ENCODE measurements at places on chromosomes 7 and 10.

DNA sequence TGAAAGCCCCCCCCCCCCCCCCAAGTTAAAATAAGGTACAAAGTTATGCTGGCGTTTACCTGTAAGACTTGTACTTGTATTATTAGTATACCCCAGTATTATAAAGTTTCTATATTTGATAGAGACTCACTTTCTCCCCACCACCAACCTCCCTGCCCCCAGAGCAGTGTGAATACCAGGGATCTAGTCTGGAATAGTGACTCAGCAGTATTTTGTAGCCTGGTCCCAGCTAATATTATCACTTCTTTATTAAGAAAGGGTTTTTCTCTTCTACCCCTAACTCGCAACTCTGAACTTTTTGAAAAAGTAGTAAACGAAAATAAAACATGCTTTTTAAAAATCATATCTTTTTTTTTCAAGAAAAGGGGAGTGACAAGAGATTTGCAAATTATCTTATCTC is 26.7 kb downstream of the GLI3 start:
- DNase-seq, result no peak

DNA sequence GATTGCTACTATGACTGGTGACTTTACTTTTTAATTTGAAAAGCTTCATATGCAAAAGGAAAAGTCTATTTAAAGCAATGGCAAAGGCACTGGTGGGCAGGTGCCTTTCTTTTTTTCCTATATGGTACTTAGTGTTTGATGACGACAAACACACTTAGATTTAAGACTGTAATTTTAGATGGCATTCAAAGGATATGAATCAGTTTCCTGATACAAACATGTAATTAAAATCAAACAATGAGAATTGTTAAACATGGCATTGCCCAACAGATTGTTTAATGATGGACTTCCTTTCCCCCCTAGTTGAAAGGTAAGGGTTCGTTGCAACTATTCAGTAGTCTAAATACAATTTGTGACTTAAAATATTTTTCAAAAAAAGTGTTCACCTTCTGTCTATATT is 106.5 kb upstream of the SEMA3C start:
- DNase-seq, result no peak

- DNase-seq, result no peak
Observed at GRCh38 chr7:138195151-138195571, 118.9 kb downstream of the AKR1D1 start.

DNA sequence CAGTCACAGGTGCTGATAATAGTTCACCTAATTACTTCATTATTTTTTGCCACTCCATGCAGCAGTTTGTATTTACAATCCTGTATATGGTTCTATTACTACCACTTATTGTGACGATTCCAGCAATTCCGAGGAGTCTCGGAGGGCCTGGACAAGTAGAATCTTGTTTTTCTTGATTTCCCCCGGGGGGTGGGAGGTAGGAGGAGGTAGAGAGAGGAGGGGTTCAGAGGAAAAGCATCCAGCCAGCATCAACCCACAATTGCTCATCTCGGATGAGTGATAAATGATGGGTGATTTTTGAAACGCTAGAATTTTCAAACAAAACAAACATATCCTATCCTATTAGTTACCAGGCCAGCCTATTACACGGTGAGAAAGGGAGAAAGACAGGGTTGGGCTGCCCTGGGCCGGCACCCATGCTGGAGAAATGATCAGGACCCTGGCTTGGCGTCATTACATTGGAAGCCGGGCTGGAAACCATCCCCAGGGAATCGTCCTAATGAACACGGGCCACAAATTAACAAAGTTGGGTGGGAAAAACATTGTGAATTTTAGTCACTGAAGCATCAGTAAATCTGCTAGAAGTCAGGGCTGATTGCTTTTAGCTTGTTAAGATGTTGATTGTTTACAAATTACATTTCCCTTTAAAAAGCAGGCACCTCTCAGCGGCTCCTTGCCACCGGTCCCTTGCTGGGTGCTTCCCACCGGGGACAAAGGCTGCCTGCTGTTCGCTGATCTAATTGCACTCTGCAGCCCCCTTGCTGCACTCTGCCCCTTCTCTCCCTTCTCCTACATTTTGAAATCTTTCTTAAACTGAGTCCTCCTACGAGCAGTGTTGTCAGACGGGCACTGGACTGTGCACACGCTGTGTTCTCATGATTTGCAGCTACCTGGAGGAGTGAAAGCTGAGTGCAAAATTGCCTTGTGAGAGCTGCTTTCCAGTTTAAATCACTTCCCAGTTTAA is 95.5 kb downstream of the FAM204A start:
- DNase-seq, result no peak

DNA sequence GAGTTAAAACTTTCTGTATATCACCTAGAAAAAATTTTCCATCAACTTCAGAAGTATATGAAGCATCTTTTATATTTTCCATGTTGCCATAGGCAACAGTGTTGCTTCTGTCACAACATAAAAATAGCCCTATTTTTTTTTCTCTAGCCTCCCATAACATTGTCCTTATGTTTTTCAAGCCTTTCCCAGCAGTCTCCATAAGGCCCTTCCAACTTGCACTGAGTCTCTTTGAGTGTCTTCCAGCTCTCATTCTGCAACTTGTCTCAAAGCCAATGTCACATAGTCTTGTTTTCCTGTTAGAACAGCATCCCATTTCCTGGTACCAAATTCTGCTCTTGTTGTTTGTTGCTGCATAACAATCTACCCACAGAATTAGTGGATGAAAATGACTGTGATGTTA is 1055.5 kb upstream of the GHITM start:
- no peak for DNase-seq

DNA sequence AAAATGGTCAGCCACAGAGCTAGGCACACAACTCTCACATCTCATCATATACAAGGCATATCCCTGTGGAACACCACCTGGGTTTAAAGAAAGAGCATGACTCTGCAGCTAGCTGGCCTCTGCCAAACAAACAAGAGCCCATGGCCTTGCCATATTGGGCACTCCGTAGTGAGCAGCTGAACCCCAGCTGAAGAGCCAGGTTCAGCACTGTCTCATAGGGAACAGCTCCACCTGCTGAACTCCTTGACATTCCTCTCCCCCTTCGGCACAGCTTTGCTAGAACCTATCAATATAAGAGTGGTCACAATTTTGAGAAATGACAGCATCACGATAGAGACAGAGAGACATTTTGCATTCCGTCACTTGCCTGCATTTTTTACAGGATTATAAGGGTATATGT is 20.0 kb downstream of the SORCS1 start:
- no peak for DNase-seq

DNA sequence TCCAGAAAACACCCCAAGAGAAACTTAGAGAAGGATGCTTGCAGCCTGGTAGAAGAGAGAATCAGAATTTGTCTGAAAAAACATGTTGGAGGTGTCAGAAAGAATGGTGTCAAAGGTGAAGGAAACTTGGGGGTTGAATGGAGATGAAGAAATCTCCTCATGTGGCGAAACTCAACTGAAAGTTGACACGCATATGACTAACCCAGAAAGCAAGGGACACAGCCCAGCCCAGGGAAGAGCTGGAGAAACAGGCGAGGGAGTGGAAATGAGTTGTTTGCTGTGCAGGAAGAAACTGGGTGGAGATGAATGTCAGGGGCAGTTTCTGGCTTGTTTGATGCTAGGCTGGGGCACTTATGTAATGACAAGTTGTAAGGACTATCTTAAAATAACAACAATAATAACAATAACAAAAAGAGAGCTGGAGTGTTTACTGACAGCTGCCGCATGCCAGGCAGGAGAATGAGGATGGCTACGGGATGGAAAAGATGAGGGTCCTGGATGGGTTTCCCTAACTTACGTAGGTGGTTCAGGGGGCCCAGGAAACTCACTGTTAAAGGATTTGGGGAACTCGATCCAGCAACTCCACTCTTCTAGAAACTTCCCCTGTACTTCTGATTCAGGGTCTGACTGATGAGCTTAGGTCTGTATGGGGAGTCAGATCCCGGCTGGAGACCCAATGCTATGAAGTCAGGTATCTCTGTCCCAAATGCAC is 57.4 kb downstream of the MAP3K8 start:
- no peak for DNase-seq

GRCh38 chr7:56026538-56026937 is 24.7 kb downstream of the PSPH start:
- DNase-seq, result no peak

DNA sequence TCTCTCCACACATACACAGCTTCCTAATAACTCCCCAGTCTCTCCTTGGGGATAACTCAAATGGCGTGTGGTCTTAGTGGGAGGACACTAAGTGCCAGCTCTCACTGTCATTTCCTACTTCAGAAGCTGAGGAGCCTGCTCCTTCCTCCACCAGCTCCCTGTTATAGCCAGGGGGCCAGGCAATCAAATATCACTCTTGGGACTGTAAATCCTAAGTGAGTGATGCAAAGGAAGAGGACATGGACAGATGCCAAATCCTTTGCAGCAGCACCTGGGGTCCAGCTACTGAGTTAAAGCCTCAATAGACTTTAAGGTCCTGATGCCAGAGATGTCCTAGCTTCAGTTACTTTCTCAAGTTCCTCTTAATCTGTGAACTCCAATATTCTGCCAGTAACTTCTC is 34.1 kb downstream of the SEM1 start:
- peak; percentile 33 for DNase-seq

GRCh38 chr10:31759124-31759798 is 169.4 kb downstream of the ARHGAP12 start:
- DNase-seq, result peak; percentile 10

DNA sequence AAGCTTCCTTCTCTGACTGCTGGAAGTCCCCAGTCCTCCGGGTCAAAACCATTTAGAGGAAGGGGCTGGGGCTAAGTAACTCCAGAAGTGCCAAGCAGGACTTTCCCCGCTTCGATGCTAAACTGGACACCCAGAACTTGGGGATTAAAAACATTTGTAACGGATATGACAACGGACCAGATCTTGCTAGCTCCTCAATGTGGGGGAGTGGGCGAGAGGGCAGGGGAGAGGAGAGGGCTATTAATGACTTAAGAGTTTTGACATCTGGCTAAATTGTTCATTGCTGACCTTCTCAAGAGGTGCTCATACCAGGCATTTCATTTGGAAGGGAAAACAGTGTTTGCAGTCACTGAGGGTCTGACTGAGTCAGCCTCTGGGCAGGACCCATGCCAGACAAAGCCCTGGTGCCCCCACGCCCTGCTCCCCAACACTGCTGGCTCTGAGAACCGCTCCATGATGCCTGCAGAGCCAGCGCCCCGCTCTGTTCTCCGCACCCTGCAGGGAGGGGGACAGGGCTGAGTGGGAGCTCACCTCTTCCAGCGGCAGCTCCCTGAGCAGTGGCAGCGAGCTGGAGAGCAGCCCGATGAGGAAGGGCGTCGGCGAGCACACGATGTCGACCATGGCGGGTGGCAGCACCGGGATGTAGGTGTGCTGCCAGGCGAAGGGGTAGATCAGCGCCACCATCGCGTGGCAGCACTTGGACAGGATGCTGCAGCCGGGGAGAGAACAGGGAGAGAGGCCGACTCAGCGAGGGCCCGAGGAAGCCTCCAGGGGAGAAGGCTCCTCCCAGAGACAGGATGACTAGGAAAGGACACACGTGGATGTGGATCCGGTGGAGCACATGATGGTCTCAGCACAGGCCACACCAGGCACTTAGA is 47.7 kb upstream of the MKRN1 start:
- no peak for DNase-seq

DNA sequence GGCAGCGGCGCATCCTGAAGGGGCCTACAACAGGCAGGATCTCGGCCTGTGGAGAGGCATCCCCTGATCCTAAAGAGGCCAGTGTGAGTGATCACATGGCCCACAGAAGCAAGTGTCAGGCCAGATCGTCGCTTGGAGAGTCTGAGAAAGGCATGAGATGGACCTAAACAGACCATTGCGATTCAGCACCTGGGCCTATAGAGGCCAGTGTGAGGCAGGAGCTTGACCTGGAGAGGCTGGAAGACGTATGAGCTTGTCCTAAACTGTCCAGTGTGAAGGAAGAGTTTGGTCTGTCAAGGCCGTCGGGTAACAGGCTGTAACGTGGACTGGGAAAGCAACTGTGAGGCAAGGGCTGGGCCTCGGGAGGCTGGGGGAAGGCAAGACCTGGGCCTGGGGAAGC is 172.6 kb downstream of the TPST1 start:
- DNase-seq, result no peak

DNA sequence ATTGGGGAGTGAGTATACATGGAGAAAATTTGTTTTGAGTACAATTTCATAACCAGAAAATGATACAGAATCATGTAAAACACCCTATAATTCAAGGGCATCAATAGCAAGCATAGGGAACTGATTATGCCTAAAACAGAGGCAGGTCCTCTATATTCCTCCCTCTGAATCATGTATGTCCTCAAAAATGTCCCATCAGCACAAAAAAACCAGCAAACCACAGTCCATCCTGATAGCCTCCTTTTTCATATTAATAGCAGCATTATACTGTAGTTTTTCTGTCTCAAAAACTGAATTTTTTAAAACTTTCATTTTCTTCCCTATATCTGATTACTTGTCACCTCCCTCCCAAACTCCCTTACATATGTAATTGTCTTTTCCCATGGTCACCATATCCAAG is 1057.3 kb downstream of the CNTNAP2 start:
- DNase-seq, result no peak

DNA sequence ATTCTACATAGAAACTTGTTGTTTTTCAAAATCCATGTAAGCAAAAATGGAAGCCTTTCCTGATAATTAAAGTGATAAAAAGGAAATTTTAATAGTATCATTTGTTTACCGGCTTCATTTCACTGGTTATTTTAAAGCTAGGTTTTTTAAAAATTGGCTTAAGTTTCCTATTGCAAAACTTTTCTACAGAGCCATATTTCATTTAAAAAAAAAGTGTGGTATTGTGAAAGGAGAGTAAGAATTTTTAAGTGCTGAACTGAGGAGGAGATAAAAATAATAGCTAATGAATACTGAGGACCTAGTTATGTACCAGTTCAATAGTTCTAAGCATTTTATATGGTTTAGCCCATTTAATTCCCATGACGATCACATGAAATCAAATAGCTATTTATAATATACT is 172.2 kb upstream of the COL1A2 start:
- DNase-seq, result no peak

- DNase-seq, result no peak
Observed at GRCh38 chr7:112798274-112799159, 8.3 kb upstream of the TMEM168 start.

DNA sequence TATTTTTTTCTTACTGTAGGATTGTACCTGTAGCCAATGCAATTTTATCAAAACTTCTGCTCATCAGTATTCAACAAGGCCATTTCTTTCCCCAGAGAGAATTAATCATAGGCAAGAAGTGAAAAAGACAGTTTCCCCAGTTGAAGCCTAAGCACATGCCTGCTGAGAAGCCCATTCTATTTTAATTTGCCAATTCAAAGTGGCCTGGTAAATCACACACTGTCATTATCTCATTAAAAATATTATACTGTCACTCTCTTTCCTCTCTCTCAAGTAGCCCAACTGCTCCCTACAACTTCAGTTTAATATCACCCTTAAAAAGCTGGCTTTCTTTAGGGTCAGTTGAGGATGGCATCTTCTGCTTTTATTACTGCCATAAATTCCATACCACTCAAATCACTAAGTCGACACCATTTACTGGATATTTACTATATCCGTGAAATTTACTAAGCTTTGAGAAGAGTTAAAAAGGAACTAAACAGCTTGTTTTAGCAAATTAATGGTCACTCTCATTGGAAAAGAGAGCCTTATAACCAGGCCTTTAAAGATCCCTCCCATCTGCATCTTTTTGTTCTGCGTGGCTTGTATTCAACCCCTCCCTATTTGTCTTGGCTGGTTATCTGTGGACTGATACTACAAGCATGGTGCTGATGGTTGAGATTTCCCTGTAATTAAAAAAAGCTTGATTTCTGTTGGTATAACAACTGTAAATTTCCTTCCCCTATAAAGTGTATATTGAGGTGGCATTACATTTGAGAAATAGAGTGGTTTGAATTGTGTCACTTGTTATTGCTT is 30.6 kb downstream of the COL28A1 start:
- DNase-seq, result no peak

GRCh38 chr7:22008087-22008486 is 62.4 kb upstream of the CDCA7L start:
- no peak for DNase-seq
